ENCODE measurements at places on chromosomes 1 and 21.

GRCh38 chr1:47183308-47184089 is 6.3 kb downstream of the PDZK1IP1 start:
- no peak for DNase-seq

GRCh38 chr1:16286122-16286521 is 49.1 kb upstream of the CPLANE2 start:
- no peak for DNase-seq

GRCh38 chr1:42135426-42135825 is 17.8 kb upstream of the GUCA2B start:
- DNase-seq: no peak

DNA sequence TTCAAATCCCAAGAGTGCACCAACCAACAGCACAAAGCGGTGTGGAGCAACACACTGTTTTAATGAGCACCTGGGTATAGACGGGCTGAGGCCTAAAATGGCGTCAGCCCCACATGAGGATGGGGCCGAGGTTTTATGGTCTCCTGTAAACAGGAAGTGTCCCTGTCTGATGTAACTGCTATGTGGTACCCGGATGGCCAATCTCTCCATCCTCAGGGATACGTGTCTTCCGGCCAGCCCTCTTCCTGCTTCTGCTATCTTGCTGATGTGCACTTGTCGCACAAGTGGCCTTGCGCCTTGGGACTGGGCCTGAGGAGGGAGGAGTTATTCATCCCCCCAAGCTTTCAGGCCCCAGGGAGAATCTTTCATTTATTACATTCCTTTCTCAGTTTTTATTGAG is 73.5 kb downstream of the CNST start:
- no peak for DNase-seq

GRCh38 chr1:174337000-174337681 is 110.6 kb upstream of the GPR52 start:
- no peak for DNase-seq

All from GOT3 (cell line).